Activated CD4-positive, alpha-beta T cell treated with anti-CD3 and anti-CD28 coated beads, Interleukin-2, amount 50 U/mL, for 1 hour (primary cell): ENCODE measurements at places on chromosomes 5 and 9.

GRCh38 chr9:37301042-37301853 lies 121.2 kb upstream of the GRHPR start:
- DNase-seq = no peak

- DNase-seq = no peak
Measured at GRCh38 chr5:60340965-60341471, 358.9 kb downstream of the DEPDC1B start.

- no peak for DNase-seq
Measured at GRCh38 chr5:118478852-118479251, 509.5 kb downstream of the DTWD2 start.

GRCh38 chr5:123099514-123100151 lies 10.6 kb downstream of the PRDM6 start:
- no peak for DNase-seq

GRCh38 chr5:162128117-162128516 lies 60.5 kb downstream of the GABRG2 start:
- no peak for DNase-seq

DNA sequence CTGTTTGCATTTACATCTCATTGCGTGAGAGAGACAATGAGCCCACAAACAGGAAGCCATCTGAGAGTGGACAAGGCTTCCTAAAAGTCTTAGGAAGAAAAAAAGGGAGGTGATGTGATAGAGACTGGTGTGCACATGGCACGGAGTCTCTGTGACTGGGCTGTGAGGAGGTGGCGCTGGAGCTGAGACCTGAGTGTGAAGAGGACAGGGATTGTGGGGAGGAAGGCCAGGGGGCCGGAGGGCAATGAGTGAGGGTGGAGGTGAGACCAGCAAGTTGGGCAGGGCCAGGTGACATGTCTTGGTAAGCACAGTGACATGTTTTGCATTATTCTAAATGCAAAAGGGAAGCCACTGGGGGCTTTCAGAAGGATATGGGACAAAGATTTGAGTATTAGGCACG lies 45.0 kb downstream of the TSPAN17 start:
- no peak for DNase-seq

- DNase-seq = no peak
Measured at GRCh38 chr9:127828262-127829031, 25.8 kb downstream of the FPGS start.

GRCh38 chr5:149412783-149413476 lies 33.8 kb upstream of the IL17B start:
- no peak for DNase-seq

DNA sequence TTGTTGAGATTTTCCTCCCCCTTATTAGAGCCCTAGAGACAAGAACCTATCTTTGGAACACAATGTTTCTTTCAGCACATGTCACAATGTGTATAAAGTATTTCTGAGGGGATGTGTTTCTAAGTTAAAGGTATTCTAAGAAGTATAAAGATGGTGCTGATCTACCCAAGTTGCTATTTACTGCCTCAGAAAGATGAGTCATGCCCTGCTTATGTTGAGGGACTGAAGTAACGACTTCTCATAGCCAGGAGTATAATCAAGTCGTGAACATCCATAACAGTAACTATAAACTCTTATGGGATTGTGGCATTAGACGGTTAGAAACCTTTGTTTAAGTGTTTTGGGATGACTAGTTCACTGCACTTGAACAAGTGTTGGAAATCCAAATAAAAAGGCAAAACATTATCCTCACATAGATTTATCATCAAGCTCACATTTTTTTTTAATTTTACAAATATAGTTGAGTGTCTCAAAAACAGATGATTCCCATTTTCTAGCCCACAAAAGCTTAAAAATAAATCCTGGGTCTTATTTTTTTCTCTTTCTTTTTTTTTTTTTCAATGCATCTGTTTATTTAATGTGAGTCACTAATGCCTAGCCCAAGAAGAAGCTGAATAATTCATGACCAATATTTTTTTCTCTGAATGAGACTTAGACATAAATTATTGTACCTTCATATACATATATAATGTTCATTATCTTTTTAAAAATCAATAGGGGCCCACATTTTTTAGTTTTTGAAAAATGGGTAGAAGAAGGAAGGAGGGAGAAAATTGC lies 12.2 kb upstream of the TMEM252 start:
- DNase-seq = no peak

DNA sequence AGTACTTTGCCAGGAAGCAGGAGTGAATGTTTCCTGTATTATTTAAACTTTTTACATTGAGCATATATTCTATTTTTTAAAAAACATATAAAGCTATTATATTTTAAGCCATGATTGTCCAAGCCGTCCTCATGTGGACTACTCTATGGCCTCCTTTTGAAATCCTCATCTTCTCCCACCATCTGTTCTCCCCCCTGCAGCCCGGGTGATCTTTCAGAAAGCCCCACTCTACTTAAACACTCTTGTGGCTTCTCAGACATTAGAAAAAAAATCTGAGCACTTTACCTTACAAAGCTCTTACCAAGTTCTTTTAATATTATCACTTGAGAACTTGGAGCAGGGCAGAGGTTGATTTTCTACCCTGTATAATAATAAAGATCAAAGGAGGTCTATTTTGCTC lies 95.4 kb downstream of the CAVIN4 start:
- no peak for DNase-seq

DNA sequence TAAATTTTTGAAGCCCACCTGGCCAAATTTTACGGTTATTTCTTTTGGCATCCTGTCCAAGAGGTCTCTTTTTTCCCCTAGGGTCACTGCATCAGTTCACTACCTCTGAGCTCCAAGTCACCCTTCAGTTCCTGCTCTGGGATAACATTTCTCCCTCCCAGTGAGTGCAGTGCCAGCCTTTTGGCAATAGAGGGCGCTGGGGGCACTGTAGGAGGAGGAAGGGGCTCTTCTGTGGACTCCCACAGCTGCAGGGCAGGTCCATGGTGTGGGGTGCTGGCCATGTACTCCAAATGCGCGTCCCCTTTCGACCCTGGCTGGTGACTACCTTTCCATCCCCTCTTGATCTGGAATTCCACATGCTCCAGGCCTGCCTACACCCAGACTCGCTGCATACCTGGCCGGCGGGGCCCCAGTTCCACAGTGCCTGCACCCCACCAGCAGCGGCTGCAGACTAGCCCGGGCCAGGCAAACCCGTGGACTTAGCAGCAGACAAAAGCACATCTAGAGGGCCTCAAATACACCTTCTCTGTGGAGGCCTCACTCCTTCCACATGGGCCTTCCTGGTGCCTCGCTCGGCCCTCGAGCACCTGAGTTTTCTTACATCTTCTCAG lies 20.3 kb upstream of the NINJ1 start:
- peak; percentile 32 for DNase-seq

DNA sequence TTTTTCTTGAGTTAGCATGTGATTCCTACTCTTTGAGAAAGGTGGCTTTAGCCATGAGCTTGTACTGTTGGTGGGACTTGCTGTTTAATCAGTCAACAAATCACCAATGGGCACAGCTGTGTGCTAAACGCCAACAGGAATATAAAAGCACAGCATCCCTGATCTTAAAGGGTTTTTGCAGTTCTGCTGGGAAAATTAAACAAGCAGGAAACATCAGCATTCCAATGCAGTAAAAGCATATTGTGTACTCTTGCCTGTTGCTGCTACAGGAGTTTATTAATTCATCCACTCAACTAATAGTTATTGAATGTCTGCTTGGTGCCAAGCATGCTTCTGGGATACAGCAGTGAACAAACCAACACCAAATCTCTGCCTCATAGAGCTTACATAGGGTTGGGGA lies 27.4 kb upstream of the F2RL1 start:
- DNase-seq = no peak

GRCh38 chr9:123929177-123929869 lies 603 bp downstream of the DENND1A start:
- no peak for DNase-seq

GRCh38 chr5:74092766-74093165 lies 466.8 kb downstream of the ARHGEF28 start:
- no peak for DNase-seq

GRCh38 chr9:90929626-90930025 lies 128.0 kb downstream of the SYK start:
- no peak for DNase-seq

GRCh38 chr5:56983593-56984361 lies 31.9 kb upstream of the MIER3 start:
- DNase-seq = no peak

DNA sequence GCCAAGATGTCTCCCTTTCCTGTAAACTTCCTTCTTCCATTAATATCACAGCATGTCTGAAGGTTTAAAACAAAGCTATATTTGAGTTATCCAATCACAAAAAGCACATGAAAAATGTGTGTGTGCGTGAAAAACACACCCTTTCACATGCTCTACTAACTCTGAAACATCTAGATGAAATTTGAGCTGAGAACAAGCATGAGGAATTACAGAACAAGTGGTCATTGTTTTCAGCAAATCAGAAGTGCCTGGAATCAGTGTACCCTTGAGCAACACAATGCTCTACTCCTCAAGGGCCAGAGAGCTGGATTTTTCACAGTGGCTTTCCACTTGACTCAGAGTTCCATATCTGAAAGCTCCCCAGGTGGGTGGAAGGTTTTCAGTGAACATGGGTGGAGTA lies 255.9 kb downstream of the PSAT1 start:
- no peak for DNase-seq

DNA sequence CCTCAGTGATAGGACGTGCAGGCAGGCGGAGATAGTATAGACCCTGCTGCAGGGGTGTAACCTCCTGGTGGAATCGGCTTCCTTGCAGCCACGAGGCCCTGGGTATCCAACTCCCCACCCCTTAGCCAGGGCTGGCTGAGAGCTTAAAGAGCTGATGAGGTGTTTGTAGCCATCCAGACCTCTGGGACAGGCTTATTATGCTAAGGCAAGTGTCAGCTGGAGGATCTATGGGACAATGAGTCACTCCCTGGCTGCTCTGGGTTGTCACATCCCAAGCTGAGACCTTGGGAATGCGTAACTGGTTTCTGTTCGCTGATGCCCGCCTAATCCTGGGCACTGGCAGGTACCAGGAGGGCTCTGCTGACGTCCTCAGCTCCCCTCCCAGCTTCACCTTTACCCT lies 38.9 kb downstream of the DAB2IP start:
- DNase-seq = no peak

DNA sequence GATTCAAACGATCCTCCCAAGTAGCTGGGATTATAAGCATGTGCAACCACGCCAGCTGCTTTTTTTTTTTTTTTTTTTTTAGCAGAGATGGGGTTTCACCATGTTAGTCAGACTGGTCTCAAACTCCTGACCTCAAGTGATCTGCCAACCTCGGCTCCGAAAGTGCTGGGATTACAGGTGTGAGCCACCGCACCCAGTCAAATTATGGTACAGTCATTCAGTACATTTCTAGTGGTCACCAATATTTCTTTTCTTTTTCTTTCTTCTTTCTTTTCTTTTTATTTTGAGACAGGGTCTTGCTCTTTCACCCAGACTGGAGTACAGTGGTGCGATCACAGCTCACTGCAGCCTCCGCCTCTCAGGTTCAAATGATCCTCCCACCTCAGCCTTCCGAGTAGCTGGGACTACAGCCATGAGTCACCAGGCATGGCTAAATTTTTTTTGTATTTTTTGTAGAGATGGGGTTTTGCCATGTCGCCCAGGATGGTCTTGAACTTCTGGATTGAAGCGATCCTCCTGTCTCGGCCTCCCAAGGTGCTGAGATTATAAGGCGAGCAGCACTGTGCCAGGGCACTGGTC lies 25.4 kb upstream of the DCP2 start:
- DNase-seq = no peak

GRCh38 chr9:131709771-131710431 lies 30.0 kb downstream of the RAPGEF1 start:
- DNase-seq = peak; percentile 38

DNA sequence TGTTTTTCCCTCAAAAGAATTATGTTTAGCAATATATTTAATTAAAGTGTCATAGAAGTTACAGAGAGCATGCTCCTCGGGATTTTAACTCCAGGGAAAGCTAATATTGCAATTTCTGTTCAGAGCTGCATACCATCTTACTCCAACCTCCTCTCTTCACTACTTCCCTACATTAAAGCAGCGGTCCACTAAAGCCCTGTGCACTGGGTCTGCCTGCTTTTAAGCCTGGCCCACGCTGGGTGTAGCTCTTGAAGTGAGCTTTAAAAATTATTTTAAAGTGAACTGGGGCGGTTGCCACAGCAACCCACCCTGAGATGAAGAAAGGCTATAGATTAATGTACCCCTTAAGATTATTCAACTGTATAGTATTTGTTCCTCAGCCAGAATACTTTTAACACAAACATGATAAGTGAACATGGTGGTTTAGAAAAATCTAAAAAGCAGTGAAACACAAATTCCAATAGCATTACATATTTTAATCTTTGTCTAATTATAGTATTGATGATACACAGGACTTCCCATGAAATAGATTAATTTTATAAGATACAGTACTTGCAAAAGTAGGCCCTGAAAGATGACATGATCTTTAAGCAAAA lies 3.9 kb upstream of the MEF2C start:
- no peak for DNase-seq

DNA sequence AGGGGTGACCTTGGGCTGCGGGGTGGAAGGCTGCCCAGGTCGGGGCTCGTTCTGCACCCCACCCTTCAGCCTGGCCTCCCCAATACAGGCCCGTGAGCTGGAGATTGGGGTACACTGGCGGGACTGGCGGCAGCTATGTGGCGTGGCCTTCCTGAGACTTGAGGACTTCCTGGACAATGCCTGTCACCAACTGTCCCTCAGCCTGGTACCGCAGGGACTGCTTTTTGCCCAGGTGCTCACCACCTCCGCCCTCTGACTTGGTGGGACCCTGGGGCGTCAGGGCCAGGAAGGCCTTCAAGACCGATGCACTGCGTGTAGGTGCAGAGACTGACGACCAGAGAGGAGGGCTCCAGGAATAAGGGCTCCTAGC lies 10.5 kb downstream of the ZDHHC12 start:
- no peak for DNase-seq

GRCh38 chr5:128395073-128395472 lies 143.0 kb downstream of the FBN2 start:
- DNase-seq = no peak

DNA sequence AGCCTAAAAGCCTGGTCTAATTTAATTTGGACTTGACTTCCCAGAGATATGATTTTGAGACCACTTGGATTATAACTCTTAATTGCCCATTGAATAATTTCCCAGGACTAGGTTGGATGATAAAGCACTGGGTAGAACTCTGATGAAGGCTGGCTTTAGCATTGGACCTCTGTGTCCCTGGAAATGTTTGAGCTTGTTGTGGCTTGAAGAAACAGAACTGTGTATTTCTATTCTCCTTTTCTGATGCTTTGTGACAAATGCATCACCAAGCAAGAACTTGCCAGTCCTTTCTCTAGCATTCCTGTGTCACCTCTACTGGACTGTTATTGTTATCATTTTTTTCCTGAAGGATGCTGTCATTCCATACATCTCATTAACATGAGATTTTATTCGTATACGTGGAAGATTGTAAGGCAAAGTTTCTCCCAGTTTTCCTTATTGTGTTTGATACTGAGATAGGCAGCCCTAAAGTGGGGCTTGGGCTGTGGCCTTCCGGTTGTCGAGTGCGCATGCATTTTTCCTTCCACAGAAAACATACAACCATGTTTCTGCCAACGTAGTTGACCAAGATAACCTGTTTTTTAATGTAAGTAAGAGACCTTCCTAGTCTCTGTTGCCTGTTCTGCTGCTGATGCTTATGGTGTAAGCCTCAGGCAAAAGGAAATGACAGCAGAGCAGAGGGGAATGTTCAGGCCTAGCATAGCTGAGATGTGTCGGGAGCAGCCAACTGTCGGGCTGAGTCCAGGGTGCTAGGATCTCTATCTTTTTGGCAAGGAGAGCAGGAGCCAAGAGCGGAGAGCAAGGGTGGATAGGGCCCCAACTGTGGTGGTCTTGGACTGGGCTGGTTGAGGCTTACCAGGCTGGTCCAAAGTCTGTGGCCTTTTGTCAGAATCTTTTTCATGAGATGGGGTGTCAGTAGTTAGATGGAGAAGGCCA lies 2.3 kb downstream of the NTRK2 start:
- DNase-seq = no peak
